CD4-positive, alpha-beta T cell treated with Interferon alpha-2 for 1 hour (primary cell): ENCODE measurements at places on chromosomes 7 and 10.
A peak's percentile ranks its signal among the peaks of the same experiment; 100 is the strongest.

DNA sequence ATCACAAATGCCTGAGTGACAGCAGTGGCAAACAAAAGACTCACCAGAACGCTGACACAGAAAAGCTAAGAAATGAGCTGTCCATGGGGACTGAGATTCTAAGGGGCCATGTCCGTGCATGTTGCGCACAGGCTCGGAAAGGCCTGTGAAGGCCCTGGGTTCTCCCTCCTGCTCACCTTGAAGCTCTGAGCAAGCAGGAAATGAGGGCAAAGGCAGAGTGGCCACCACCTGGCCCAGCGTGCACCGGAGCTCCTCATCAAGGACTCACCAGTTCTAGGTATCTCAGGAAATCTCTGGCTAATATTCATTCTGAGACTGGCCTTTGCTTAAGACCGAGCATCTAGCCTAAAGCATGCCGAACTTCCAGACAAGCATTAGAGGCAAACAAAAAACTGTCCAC is 52.7 kb downstream of the MAD1L1 start:
- no peak for DNase-seq

- no peak for DNase-seq
Observed at GRCh38 chr7:149214020-149214720, 18.8 kb downstream of the ZNF282 start.

DNA sequence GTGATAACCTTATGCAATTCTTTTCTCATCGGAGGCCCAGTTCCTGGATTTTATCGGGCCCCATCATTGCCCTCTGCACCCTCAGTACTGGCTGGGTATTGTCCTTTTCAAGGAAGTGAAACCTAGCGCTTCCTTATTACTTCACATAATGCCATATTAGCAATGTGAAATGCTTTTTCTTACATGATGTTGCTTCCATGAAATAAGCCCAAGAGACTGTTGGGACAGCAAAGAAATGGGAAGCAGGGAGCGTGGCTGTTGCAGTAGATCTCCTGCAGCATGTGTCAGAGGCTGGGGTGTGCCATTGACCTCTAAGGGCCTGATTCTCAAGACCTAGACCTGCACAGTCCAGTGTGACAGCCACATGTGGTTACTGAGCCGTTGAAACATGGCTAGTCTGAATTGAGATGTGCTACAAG is 8.1 kb downstream of the CHN2 start:
- DNase-seq: peak; percentile 63

GRCh38 chr7:98802781-98803110 is 67.1 kb downstream of the TMEM130 start:
- DNase-seq: no peak

- DNase-seq: no peak
Observed at GRCh38 chr7:55349121-55349520, 16.0 kb upstream of the LANCL2 start.

- peak; percentile 79 for DNase-seq
Observed at GRCh38 chr10:69237528-69238159, 17.5 kb downstream of the HKDC1 start.

DNA sequence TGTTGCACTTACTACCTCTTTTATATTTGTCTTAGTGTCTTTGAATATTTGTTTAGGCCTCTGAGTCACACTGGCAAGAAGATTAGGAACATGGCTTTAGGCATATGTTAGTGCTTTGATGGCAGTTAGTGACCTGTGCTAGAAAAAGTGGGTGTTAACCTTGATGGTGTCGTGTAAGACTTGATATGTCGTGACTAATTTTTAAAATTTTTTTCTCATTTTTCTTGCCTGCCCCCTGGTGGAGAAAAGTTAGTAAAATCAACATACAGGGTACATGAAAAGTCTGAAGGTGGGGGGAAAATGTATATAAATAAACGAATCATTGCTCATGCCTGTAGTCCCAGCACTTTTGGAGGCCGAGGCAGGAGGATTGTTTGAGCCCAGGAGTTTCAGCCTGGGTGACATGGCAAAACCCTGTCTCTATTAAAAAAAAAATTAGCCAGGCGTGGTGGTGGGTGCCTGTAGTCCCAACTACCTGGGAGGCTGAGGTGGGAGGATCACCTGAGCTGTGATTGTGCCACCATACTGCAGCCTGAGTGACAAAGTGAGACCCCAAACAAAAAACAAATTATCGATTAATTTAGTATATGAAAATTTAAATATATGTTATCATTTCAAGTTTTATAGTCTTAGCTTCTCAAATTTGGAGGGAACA is 44.6 kb downstream of the TAX1BP1 start:
- DNase-seq: peak; percentile 1

- no peak for DNase-seq
Observed at GRCh38 chr7:130277763-130278643, 11.3 kb downstream of the CPA2 start.

DNA sequence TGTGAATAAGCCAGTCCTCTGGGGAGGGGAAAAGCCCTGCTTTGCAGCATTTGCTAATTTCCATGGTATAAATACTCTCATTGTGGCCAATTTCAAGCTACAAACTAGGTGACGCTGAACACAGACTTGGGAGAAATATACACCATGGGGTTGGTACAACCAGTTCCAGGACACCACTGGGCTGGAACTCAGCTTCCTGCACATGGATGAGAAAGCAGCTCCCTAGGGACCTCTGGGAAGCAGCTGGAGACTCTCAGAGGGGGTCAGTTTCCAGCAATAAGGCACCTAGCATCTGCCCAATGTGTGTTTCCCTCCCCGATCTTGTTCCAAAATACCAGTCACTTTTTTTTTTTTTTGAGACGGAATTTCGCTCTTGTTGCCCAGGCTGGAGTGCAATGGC is 56.8 kb upstream of the WDR11 start:
- DNase-seq: no peak

GRCh38 chr10:31419394-31420063 is 100.5 kb downstream of the ZEB1 start:
- DNase-seq: no peak

DNA sequence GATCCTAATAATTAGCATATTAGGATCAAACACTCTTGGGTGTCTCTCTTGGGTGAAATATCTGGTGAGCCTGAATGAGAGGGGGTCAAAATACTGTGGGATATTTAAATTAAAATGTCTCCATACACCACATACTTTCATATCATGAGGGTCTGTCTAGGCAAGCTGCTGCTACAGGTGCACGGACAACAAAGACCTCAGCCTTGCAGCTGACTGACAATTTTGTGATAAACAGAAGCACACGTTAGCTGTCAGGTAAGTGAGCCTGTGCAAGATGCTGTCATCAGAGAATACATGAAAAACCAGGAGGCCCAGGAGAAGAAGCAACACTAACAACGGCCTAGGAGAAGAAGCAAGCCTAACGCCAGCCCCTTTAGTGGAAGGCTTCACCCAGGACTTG is 247.5 kb downstream of the ADARB2 start:
- DNase-seq: no peak

- DNase-seq: no peak
Observed at GRCh38 chr10:95935429-95935828, 27.7 kb downstream of the CC2D2B start.

- DNase-seq: no peak
Observed at GRCh38 chr7:159331462-159331861, 186.8 kb upstream of the VIPR2 start.

DNA sequence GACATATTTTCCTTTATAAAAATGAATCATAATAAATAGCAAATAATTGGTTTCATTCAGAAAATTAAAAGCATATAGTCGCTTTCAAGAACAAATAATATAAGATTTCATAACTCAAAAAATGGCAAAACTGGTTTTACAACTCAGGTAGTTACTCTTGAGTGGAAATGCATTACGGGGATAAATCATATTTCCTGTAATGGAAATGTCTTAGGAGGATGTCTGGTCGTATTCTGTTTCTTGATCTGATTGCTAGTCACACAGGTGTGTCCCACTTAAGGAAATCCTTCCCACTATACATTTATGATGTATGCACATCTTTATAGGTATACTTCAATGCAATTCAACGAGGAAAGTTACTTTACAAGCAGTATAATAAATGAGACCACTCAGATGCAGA is 20.7 kb downstream of the NRAP start:
- no peak for DNase-seq

DNA sequence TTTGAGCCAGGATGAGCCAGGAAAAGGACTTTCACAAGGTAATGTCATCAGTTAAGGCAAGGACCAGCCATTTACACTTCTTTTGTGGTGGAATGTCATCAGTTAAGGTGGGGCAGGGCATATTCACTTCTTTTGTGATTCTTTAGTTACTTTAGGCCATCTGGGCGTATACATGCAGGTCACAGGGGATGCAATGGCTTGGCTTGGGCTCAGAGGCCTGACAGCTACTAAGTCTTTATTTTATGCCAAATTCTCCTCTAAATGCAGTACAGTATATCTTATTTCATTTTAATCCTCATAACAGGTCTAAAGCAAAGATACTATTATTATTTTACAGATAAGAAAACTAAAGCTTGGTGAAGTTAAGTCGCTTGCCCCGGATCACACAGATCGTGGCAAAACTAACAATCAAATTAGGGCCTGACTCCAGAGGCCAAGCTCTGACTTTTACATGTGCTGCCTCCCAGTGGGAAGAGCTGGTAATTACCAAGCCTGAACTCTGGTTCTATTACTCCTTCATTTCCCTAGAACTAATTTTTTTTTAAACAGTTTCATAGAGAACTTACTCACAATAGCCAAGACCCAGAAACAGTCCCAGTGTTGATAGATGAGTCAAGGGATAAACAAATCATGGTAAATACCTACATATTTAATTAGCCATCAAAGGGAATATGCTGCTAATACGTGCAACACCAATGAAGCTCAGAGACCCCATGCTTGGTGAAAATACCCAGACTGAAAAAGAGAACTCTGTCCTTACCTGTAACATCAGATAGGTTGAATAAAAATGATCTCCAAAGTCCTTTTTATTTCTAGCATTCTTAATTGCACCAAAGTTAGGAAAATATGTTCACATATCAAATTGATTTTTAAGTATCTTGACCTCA is 35.4 kb downstream of the C7orf25 start:
- peak; percentile 50 for DNase-seq

- DNase-seq: no peak
Observed at GRCh38 chr10:64033711-64034110, 512.5 kb downstream of the REEP3 start.

GRCh38 chr10:234708-235406 is 99.6 kb downstream of the ZMYND11 start:
- no peak for DNase-seq

DNA sequence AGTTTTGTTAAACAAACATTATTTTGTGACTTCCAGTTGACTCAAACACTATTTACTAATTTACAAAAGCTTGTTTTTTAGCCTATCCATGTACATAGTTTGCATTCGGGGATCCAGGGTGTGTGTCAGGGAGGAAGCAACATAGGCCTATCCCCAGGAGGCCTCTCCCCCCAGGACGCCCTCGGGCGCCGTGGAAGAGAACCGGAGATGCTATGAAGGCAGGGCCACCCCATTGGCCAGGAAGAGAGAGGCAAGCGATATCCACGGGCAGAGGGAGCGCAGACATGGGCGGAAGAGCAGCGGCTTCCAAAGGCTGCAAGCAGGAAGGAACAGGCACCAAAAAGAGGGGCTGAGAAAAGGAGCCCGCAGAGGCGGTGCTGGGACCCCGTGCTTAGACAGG is 38.3 kb upstream of the EGFR start:
- no peak for DNase-seq

- DNase-seq: no peak
Observed at GRCh38 chr10:44382981-44383748, 1.7 kb downstream of the CXCL12 start.

DNA sequence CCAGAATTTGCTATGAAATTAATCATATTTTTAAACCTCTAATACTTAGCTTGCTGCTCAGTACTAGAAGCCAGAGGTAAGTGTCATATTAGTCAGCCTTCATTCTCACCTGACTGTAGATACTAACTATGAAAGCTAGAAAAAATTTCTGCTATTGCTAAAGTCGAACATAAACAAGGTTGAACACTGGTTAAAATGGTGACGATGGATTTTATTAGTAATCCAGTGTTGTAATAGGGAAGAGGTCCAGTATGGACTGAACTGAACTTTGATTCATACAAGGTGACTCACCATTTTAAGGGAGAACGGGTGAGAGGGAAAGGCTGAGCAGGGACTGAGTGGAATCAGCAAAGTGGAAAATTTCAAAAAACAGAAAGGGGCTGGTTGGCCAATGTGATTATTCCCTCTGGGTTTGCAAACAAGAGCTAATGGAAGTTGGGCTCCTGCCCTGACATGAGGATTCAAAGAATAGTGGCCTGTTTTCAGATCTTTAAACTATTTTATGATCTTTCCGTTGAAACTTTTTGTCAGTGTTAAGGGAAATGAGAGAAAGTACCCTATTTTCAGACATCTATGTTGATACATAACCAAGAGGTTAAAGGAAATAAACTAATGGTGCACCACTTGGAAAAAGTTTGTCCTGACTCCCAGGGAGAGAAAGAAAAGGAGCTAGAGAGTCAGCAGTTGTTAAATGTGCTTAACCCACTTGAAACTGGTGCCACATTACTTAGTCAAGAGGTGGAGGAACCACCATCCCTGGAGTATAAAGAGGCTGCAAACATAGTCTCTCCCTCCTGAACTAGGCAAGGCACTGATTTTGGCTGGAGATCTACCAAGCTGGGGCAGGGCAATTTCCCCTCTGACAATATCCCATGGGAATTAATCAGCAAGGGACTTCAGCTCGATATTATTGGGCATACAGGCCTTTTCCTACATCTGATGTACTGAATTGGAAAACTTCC is 15.3 kb upstream of the AKR1C1 start:
- DNase-seq: no peak

DNA sequence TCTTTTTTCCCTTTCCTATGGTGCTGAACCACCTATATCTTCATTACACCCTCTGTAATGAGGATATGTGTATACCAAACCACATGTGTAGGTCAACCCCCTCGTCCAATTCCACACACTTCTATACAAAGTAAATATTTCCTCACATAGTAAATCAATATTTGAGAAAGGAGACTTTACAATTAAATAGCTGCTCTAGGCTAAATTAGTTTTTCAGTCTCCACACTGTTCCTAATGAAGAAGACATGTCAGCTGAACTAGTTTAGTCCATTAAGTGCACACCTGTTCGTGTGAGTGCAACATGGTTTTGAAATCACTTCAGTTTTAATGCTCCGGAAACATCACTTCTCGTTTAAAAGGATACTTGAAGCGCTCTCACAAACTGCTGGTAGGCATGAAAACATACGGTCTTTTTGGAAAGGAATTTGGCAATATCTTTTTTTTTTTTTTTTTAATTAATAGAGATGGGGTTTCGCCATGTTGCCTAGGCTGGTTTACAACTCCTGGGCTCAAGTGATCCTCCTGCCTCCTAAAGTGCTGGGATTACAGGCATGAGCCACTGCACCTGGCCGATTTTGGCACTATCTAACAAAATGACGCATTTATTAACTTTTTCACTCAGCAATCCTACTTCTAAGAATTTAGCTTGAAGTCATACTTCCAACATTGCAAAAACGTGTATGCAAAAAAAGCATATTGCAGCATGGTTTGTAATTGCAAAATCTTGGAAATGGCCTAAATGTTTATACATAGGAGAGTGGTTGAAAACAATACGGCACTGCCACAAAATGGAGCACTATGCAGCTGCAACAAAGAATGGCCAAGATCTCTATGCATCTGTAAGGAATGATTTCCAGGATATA is 2.1 kb upstream of the XRCC2 start:
- DNase-seq: no peak
